Small intestine (tissue), 16 donors: ENCODE measurements at places on chromosomes 6 and 20.

DNA sequence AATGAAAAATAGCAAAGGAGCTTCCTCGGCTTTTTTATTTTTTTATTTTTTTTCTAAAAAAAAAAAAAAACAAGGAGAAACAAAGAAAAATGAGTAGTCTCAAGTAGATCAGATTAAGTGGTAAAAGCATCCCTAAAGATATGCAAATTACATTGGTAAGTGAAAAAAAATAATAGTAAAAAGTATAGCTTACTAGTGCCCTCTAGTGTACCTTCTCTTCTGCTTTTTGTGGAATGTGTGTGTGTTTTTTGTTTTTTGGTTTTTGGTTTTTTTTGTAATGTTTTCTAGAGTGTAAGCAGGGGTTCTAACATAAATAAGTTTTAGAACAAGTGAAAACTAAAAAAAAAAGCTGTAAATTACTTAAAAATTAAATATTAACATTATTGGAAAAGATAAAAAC, 1062.0 kb downstream of the HACE1 start:
- no peaks in the 10 kb centered on the region for H3K4me1 ChIP-seq
- H3K36me3 ChIP-seq: no peaks in the 10 kb centered on the region
- no peaks in the 10 kb centered on the region for H3K27me3 ChIP-seq
- no peak for DNase-seq
- H3K27ac ChIP-seq: no peak overlapping the region

- no peak overlapping the region for H3K4me3 ChIP-seq
- no peaks in the 10 kb centered on the region for H3K27me3 ChIP-seq
- H3K4me1 ChIP-seq: no peaks in the 10 kb centered on the region
- no peak overlapping the region for H3K27ac ChIP-seq
- H3K36me3 ChIP-seq: no peaks in the 10 kb centered on the region
Observed at GRCh38 chr6:123321020-123321419, 315.7 kb downstream of the TRDN start.

DNA sequence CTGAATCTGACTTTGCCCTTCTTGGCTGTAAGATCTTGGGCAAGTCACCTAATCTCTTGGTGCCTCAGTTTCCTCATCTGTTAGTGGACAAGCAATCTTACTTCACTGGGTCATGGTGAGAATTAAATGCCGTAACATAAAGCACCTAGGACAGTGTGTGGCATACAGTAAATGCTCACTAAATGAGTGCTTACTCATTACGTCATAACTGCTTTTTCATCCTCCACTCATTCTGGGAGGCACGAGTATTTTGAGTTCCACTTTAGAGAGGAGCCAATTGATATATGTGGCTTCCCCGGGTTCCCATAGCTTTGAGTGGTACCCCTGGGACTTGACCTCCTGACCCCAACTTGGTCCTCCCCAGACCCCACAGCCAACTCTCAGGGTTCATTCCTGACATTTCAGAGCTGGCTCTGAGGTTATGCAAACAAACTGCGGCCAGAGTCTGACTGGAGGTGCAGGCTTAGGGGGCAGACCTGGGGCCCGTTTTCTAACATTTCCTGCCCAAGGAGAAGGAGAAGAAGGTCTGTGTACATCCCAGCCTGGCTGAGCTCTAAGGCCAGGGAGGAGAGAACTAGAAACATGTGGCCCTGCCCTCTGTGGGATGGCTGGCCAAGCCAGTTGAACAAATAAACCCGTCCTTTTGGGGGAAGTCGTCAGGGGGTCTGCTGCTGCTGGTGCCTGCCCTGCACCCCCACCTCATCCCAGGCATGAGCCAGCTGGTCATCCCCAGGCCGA, 5.8 kb downstream of the ANGPT4 start:
- no peaks in the 10 kb centered on the region for H3K36me3 ChIP-seq
- no peaks in the 10 kb centered on the region for H3K4me1 ChIP-seq
- DNase-seq: no peak
- H3K4me3 ChIP-seq: no peak overlapping the region
- no peak overlapping the region for H3K27ac ChIP-seq

DNA sequence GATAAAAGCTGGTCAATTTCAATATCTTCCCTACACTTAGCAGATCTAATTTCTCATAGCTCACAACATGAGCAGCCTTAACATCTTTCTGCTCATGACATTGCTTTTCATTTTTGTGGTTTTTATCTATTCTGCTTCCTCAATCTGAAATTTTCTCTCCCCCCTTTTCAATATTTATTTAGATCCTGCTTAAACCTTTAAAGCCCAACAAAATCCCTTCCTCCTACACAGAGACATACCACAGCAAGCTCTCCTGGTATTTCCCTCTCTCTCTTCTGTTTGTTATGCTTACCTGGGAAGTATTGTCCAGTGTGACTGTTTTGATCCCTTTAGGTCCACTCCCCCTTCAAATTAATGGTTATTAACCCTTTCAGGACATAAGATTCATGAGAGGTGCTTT, 582.5 kb downstream of the RFPL4B start:
- H3K4me1 ChIP-seq: no peaks in the 10 kb centered on the region
- no peak for DNase-seq
- no peaks in the 10 kb centered on the region for H3K27me3 ChIP-seq
- no peak overlapping the region for H3K4me3 ChIP-seq

- no peaks in the 10 kb centered on the region for H3K27me3 ChIP-seq
- no peak overlapping the region for H3K4me3 ChIP-seq
- no peaks in the 10 kb centered on the region for H3K36me3 ChIP-seq
- H3K27ac ChIP-seq: no peak overlapping the region
- no peaks in the 10 kb centered on the region for H3K4me1 ChIP-seq
- DNase-seq: no peak
Observed at GRCh38 chr6:69580706-69581105, 216.1 kb downstream of the LMBRD1 start.

- H3K4me3 ChIP-seq: no peak overlapping the region
- H3K4me1 ChIP-seq: peaks cover 4% of the 10 kb centered on the region
- DNase-seq: no peak
- no peaks in the 10 kb centered on the region for H3K36me3 ChIP-seq
- no peaks in the 10 kb centered on the region for H3K27me3 ChIP-seq
Observed at GRCh38 chr20:17809362-17810061, 109.7 kb downstream of the BANF2 start.

DNA sequence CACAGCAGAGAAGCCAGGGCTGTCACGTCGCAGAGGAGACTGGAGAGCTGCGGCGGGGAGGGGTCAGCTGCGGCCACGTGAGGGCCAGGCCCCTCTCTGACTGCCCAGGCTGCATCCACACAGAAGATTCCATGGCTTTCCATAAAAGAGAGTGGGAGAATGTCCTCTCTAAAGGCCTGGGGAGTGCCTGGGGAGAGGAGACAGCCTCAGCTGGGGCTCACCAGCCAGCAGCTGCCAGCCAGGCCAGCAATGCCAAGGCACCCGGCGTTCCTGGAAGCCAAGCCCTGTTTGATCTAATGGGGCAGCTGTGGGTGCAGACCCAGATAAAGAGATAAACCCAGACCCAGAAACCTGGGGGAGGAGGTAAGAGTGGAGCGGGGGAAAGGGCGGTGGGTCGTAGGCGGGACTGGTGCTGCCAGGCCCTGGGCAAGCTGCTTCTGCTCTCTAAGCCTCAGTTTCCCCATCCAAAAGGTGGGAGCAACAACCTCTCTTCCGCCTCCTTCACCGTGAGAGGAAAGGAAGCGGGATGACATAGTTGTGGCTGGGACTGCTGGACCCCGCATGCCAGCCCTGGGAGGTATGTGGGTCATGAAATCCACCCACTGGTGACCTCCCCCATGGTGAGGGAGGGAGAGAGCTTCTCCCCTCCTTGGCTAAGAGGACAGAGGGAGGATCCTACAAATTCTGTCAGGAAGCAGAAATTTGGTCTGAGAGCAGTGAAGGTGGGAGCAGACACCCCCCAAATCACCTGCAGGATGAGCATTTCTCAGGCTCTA, 3.1 kb upstream of the OSBPL2 start:
- peaks cover 2% of the 10 kb centered on the region for H3K27me3 ChIP-seq
- no peak overlapping the region for H3K4me3 ChIP-seq
- peaks cover 8% of the 10 kb centered on the region for H3K4me1 ChIP-seq
- H3K27ac ChIP-seq: no peak overlapping the region
- no peaks in the 10 kb centered on the region for H3K36me3 ChIP-seq

- H3K27me3 ChIP-seq: no peaks in the 10 kb centered on the region
- H3K27ac ChIP-seq: no peak overlapping the region
- no peaks in the 10 kb centered on the region for H3K4me1 ChIP-seq
- no peak for DNase-seq
- no peak overlapping the region for H3K4me3 ChIP-seq
- no peaks in the 10 kb centered on the region for H3K36me3 ChIP-seq
Observed at GRCh38 chr6:80411486-80411885, 305.0 kb downstream of the BCKDHB start.

DNA sequence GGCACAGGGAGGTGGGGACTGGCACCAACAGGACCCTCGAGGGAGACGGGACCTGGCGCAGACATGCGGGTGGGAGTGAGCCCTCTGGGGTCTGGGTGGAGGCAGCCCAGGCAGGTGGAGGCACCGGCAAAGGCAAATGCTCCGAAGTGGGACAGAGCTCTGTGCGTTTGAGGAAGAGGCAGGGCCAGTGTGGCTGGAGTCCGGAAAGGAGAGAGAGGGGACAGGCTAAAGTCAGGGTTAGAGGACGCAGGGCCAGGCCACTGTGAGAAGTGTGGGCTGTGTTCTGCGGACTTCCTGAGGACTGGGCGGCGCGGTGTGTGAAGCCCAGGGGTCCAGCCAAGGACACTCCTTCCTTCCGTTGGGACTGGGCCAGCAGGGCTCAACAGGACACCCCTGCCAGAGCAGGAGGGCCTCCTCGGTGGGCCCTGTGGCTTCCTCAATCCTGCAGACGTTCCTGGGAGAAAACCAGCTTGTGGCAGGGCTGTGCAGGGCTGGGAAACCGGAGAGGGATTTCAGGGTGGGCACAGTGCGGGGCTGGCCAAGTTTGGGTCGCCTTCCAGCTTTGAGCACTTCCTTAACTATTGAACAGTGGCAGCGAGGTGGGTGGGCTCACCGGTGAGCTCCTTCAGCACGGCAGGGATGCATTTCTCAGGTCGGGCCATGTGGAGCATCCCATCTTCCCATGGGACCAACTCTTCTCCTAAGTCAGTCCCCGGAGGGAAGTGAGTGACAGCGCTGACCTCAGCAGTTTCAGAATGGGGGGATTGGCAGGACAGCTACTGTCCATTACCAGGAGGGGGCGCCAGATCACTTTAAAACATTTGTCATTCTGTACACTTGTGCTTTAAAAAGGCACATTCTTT, 22.5 kb downstream of the MOCS3 start:
- H3K4me1 ChIP-seq: no peaks in the 10 kb centered on the region
- H3K4me3 ChIP-seq: no peak overlapping the region
- no peak overlapping the region for H3K27ac ChIP-seq
- no peaks in the 10 kb centered on the region for H3K36me3 ChIP-seq

DNA sequence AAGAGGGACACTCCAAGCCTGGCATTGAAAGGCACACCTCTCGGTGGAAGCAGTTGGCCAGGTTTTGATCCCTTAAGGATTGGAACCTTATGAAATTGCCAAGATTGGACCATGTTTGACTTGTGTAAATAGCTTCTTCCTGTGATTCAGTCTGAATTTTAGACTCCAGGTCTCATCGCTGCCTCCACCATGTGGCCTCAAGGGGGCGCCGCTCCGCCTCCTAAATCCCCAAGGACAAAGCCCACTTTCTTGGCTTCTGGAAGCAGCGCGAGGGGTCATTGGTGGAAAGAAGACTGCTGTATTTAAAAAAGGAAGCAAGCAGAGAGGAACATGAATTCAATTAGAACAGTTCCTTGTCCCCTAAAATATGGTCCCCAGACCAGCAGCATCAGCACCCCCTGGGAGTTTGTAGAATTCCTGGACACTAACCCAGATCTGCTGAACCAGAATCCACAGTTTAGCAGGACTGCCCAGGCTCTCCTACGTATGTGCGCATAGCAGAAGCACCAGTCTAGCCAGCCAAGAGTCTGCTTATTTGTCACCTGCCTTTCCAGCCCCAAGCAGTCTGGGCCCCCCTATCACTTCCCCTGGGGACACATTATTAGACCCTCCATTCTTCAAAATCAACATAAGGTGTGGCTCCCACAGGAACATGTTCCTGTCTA, 108.5 kb downstream of the LY86 start:
- H3K36me3 ChIP-seq: no peaks in the 10 kb centered on the region
- peak overlapping the region; percentile 66 for H3K27ac ChIP-seq
- no peak overlapping the region for H3K4me3 ChIP-seq
- peak; percentile 86 for DNase-seq
- no peaks in the 10 kb centered on the region for H3K27me3 ChIP-seq
- peaks cover 78% of the 10 kb centered on the region for H3K4me1 ChIP-seq

DNA sequence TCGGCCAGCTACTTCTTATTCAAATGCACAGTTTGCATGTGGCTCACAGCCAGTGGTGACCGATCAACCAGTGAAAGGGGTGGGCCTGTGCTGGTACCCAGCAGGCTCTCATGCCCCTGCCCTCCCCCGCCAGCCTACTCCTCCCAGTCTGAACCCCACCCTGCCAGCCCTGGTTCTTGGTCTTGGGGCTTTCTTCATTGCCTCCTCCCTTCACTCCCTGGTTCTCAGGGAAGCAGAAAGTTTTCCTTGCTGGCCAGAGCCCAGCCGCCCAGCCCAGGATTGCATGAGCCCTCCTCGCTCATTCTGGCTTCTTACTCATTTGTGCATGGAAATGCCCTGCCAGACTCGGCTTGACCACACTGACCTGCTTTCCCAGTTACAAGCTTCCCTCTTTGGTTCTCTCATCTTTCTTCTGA, 40.8 kb downstream of the KCNK17 start:
- H3K36me3 ChIP-seq: no peaks in the 10 kb centered on the region
- peaks cover 8% of the 10 kb centered on the region for H3K4me1 ChIP-seq
- no peak for DNase-seq
- H3K27me3 ChIP-seq: peaks cover 38% of the 10 kb centered on the region
- no peak overlapping the region for H3K4me3 ChIP-seq
- H3K27ac ChIP-seq: no peak overlapping the region

DNA sequence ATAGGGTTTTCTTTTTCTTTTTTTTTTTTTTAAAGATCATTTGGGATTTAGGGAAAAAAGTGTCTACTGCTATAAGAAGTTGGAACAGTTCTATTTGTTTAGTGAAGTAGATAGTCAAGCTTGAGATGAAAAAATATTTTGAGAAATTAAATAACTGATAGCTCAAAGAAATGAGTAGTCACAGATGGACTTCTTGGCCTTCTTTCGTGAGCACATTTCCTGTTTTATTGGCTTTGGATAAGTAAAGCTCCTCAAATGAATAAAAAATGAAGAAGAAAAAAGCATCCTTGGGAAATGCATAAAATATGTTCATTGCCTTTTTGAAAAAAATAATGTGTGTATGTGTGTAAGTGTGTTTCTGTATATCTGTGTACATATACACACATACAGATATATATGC, 515.9 kb downstream of the GRIK2 start:
- H3K36me3 ChIP-seq: no peaks in the 10 kb centered on the region
- no peaks in the 10 kb centered on the region for H3K27me3 ChIP-seq
- H3K4me3 ChIP-seq: no peak overlapping the region
- no peak overlapping the region for H3K27ac ChIP-seq

- no peaks in the 10 kb centered on the region for H3K36me3 ChIP-seq
- peak overlapping the region; percentile 71 for H3K4me3 ChIP-seq
- DNase-seq: peak; percentile 68
- H3K27ac ChIP-seq: peak overlapping the region; percentile 27
- no peaks in the 10 kb centered on the region for H3K27me3 ChIP-seq
Observed at GRCh38 chr6:144286503-144287393, 1.6 kb downstream of the UTRN start.

GRCh38 chr6:134182528-134182927, 130.1 kb upstream of the SLC2A12 start:
- no peak overlapping the region for H3K4me3 ChIP-seq
- no peak overlapping the region for H3K27ac ChIP-seq
- no peaks in the 10 kb centered on the region for H3K36me3 ChIP-seq
- DNase-seq: no peak

GRCh38 chr6:24936641-24937317, 1.0 kb upstream of the RIPOR2 start:
- no peaks in the 10 kb centered on the region for H3K36me3 ChIP-seq
- no peak overlapping the region for H3K27ac ChIP-seq
- no peak for DNase-seq
- H3K4me3 ChIP-seq: no peak overlapping the region
- H3K4me1 ChIP-seq: no peaks in the 10 kb centered on the region
